ENCODE measurements at places on chromosomes 12 and 14.

DNA sequence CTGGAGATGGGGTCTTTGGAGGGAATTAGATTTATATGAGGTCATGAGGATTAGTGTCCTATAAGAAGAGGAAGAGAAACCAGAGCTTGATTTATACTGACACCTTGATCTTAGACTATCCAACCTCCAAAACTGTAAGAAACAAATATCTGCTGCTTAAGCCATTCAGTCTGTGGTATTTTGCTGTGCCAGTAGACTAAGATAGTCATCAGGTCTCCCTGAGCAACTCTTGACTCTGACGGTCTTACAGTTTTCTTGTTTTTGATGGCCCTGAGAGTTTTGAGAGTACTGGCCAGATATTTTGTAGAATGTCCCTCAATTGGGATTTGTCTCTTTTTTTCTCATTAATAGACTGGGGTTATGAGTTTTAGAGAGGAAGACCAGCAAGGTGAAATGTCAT, 51.7 kb downstream of the TSHR start:
- DNase-seq = no peak

GRCh38 chr14:58096731-58097130, 55.3 kb downstream of the ARMH4 start:
- no peak for DNase-seq

GRCh38 chr12:104930388-104931326, 27.4 kb downstream of the SLC41A2 start:
- DNase-seq = peak; percentile 57

DNA sequence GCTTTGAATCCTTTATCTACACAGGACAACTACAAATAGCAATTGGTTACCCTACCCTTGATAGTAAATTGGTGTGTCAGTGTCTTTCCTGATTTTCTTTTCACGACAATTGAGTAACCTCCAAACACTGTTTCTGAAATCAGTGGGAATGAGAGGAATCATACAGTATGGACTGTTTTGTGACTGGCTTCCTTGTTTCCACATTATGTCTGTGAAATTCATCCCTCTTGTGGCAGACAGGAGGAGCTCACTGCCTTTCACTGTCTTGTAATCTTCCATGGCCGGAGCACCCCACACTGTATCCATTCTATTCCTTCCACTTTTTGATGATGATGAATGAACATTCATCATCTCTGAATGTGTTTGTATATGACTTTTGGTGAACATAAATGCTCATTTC, 164.0 kb upstream of the PZP start:
- no peak for DNase-seq

GRCh38 chr12:3200814-3201233, 123.6 kb downstream of the TSPAN9 start:
- DNase-seq = no peak

- no peak for DNase-seq
Observed at GRCh38 chr12:93772003-93772700, 95.0 kb downstream of the CRADD start.

DNA sequence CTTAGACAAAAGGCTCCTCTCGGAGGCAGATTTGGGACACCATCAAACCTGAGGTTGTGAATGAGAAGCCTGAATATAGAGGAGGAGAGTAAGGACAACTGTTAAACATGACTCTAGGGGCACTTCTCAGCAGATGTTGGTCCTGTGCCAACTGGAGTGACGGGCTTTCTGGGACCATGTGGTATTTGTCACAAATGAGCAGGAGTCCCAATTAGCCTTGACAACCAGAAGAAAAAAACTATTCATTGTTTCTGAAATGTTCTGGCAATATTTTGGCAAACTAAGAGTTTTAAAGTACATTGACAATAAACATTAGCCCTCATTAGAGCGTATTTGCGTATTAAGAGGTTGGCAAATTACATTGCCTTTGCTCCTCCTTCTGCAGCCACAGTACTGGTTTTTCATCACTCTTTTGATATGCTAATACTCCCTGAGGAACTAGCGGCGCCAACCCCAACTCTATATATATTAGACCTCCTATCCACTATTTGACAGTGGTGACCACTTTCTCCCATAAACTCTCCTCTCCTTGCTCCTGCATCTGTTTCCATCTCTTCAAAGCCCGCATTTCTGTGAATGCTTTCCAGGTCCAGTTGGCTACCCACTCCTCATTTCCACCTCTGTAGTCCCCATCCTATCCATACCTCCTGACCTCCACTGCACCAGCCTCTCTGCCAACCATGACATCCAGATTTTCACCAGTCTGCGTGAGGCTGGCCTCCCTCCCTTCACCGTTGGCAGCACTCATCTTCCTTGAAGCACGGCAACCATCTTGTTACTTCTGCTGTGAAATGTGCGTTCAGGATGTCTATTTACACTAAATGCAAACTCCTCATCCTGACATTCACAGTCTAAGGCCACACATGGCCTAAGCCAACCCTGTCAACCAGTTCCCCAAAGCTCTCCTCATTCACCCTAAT, 100.7 kb downstream of the ZFC3H1 start:
- no peak for DNase-seq

DNA sequence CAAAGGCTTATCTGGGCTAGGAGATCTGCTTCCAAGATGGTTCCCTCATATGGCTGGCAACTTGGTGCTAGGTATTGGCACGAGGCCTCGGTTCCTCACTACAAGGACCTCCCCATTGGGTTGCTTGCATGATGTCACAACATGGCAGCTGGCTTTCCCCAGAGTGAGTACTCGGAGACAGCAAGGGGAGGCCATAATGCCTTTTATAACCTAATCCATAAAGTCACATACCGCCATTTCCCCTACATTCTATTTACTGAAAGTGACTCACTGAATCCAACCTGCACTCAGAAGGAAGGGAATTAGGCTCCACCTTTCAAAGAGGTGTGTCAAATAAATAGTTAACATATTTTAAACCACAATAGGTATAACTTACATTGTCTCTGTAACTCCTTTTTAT, 130.9 kb downstream of the SAMD4A start:
- DNase-seq = no peak

DNA sequence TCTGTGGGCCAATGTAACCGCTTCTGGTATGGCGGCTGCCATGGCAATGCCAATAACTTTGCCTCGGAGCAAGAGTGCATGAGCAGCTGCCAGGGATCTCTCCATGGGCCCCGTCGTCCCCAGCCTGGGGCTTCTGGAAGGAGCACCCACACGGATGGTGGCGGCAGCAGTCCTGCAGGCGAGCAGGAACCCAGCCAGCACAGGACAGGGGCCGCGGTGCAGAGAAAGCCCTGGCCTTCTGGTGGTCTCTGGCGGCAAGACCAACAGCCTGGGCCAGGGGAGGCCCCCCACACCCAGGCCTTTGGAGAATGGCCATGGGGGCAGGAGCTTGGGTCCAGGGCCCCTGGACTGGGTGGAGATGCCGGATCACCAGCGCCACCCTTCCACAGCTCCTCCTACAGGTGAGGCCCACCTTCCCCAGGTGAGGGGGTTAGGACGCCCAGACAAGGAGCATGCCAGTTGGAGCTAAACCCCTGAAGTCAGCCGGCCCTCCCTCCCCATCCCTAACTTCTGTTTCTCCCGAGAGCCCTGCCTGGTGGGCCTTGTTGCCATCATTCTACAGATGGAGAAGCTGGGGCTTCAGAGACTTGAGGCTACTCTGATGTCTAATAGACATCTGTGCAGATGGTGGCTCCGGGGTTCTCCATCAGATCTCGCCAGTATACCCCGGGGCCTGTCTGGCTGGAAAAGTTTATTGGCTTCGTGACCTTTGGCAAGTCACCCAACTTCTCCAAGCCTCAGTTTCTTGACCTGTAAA, 25.3 kb downstream of the PAPLN start:
- DNase-seq = no peak

DNA sequence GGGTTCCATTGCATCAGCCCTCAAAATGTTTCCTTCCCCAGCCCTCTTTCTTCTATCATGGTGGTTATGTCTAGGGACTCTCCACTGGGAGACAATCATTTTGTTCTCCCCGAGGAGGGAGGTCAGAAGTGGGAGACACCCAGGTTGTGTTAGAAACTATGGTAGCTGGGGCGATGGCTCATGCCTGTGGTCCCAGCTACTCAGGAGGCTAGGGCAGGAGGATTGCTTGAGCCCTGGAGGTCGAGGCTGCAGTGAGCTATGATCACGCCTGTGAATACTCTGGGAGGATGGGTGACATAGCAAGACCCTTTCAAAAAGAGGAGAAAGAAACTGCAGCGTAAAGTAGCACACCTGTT, 13.0 kb upstream of the LRRC23 start:
- DNase-seq = no peak

DNA sequence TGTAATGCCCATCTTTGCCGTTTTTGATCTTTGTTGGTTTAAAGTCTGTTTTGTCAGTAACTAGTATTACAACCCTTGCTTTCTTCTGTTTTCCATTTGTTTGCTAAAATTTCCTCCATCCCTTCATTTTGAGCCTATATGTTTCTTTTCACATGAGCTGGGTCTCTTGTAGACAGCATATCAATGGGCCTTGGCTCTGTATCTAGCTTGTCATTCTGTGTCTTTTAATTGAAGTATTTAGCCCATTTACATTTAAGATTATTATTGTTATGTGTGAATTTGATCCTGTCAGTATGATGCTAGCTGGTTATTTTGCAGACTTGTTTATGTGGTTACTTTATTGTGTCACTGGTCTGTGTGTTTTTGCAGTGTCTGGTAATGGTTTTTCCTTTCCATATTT, 913.2 kb downstream of the TRHDE start:
- DNase-seq = no peak

DNA sequence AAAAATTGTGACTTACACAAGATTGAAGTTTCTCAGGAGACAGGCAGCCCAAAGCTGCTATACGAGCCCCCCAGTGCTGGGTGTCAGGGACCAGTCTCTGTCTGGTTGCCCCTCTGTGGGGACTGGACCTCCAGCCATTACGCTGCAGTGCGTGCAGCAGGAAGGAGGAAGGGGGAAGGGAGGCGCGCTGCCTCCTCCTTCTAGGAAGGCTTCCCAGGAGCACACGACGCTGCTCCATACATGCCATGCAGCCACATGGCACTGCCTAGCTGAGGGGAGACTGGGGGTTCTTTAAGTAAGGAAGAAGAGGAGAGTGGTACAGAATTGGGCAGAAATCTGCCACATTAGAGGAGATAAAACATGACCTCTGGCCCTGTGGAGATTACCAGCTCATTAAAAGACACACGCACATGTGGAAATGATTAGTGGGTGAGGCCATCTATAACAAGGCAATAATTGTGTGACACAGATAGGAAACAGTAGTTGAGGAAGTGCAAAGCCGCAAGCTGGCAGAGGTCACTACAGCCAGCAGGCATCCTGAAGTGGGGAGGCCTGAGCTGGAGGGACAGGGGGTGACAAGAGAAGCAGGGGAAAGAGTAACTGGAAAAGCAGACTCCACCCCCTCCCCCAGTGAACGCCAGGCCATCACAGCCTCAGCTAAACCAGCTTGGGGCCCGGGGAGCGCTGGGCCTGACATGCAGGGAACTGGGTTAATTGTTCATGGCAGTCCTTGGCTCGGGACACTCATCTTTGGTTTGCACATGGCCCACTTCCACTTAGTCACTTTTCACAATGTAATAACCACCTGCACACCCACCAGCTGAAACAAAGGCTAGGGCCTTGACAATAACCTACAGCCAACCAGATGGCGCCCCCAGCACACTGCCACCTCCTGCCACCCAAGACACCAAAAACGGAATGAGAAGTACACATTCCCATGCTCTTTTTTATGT, 39.6 kb downstream of the CCDC88C start:
- peak; percentile 43 for DNase-seq

GRCh38 chr12:53208877-53209463, 1.9 kb upstream of the ITGB7 start:
- DNase-seq = no peak

- peak; percentile 87 for DNase-seq
Observed at GRCh38 chr14:88551094-88551870, 3.5 kb downstream of the PTPN21 start.

- peak; percentile 91 for DNase-seq
Observed at GRCh38 chr12:49131051-49131893, at the start of gene TUBA1B. TSS of gene TUBA1B (minus strand) at chr12:49131395. CDS start at chr12:49131300, 95 bp downstream.

GRCh38 chr12:66196806-66197205, 7.8 kb downstream of the IRAK3 start:
- DNase-seq = no peak

- no peak for DNase-seq
Observed at GRCh38 chr12:65122703-65123102, 1.6 kb upstream of the WIF1 start.

DNA sequence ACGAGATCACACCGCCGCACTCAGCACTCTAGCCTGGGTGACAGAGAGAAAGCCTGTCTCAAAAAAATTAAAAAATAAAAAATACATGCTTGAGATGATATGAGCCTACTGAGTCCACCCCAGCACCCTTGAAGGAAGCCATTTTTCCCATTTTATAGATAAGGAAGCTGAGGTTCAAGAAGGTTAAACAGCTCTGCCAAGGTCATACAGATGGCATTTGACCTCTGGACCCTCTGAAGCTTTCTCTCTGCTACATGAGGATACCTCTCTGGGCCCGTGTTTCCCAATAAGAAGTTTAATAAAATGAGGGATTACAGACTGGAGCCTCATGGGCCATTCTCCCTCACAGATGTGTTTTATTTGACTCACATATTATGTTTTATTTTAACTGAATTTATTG, 53.9 kb upstream of the PNMA1 start:
- DNase-seq = no peak

- no peak for DNase-seq
Observed at GRCh38 chr14:89484051-89484844, 67.2 kb upstream of the FOXN3 start.

DNA sequence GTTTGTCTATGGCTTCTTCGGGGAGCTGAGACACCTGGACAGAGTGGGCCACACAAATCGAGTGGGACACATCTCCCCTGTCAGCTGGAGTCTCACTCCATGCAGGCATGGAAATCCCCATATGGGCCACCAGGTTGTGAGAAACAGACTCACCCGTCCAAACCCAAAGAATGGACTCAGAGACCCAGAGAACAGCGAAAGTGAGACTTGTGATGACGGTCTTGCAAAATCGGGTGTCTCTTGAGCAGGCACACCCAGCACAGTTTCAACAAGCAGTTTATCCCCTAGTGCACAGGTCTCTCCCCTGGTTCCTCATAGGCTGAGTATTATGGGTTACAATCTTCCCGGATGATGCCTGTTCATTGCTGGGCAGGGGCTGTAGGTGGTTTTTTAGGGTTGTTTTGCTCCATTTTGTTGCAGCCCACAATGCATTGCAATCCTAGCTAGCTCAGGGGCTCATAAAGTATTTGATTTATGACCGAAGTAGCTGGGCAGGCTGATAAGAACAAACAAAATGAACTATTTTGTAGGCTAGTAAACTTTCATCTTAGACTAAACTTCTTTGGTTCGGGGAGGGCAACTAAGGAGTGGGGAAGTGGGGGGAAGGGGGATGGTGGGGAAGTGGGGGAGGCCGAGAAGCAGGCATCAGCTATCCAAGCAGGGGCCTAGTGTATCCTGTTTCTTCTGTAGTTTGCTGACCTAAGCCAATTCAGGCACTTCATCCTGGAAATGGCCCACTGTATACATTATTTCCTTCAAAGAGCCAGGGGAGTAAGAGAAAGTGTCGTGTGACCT, 45.3 kb downstream of the IQSEC3 start:
- no peak for DNase-seq
